ENCODE measurements at places on chromosomes 5 and 9. TPM values are rescaled to one million over a fixed set of nuclear protein-coding genes. Genes with fewer than 3 reads are reported as not detected.
A peak's percentile ranks its signal among the peaks of the same experiment; 100 is the strongest.

DNA sequence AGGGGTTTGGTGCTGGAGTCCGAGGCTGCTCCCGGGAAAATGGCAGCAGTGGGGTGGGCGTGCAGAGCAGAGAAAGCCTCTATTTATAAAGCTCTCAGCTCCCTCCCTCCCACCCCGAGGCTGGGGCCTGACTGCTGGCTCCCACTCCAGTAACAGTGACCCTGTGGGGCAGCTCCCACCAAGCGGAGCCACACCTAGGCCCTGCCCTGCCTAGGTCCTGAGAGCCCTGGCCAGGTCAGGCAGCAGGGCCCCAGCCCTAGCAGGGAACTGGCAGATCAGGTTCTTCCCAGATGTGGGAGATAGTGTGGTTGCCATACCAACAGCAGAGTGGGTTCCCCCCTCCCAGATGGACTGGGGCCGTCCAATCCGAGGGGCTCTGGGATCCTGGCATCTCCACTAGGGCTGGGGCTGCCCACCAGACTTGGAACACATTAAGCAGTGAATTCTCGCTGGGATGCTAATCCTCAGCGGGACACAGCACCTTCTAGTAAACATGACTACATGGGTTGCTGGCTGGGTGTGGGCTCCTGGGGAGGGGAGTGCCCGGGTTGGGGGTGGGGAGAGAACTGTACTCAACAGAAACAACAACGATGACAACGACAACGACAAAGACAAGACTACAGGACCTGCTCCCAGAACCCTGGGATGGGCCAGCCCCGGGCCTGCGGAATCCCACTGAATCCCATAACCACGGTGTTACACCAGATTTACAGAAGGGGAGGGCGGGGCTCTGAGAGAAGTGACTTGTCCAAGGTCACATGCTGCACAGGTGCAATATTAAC, 1.5 kb downstream of the SH3GLB2 start:
- peak overlapping the region; percentile 88 for H3K4me3 ChIP-seq
- H3K27me3 ChIP-seq = no peaks in the 10 kb centered on the region
- H3K4me1 ChIP-seq = peaks cover 23% of the 10 kb centered on the region
- H3K36me3 ChIP-seq = peaks cover 3% of the 10 kb centered on the region
- H3K27ac ChIP-seq = no peak overlapping the region

DNA sequence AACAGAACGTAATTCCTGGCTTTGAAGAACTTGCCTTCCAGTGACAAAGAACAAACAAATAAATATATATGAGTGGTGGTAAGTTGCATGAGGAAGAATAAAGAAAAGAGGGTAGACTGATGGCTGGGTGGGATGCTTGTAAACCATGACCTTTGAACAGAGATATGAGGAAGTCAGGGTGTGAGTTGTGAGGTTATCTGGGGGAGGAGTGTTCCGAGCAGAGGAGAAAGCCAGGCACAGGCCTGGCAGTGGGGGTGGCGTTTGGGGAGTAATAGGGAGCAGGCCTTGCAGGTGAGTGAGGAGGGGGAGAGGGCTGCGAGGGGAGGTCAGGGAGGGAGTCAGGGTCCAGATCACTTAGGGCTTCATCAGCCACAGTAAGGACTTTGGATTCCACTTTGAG, 213.4 kb downstream of the PTTG1 start:
- no peaks in the 10 kb centered on the region for H3K36me3 ChIP-seq
- H3K27me3 ChIP-seq = peaks cover 2% of the 10 kb centered on the region
- no peaks in the 10 kb centered on the region for H3K4me1 ChIP-seq
- H3K4me3 ChIP-seq = no peak overlapping the region

- no peak overlapping the region for H3K4me3 ChIP-seq
- H3K27me3 ChIP-seq = peaks cover 12% of the 10 kb centered on the region
- H3K36me3 ChIP-seq = no peaks in the 10 kb centered on the region
- peaks cover 21% of the 10 kb centered on the region for H3K4me1 ChIP-seq
Observed at GRCh38 chr5:136033234-136033633, 4.4 kb downstream of the TGFBI start.

- H3K4me1 ChIP-seq = no peaks in the 10 kb centered on the region
- H3K4me3 ChIP-seq = no peak overlapping the region
- no peaks in the 10 kb centered on the region for H3K36me3 ChIP-seq
- peak; percentile 56 for DNase-seq
Observed at GRCh38 chr9:37747271-37747753, 6.3 kb upstream of the TRMT10B start.

DNA sequence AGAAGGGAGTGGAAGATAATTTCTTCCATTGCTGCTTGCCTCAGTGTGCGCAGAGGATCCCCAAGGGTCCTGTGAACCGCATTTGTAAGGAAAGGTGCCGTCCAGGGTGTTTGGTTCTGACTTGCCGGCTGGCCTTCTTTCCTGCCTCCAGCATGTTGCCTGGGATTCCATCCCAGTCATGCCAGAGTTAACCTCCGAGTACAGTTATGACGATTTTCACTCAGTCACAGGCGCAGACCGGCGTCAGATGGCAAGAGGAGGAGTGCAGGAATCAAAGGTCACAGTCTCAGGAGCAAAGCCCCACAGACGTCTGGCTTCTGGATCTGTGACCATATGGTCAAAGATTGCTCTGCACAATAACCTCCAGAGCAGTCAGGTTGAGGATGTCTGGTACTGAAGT, 5.9 kb upstream of the GADD45G start:
- no peak overlapping the region for H3K4me3 ChIP-seq
- peaks cover 20% of the 10 kb centered on the region for H3K27me3 ChIP-seq

- H3K27ac ChIP-seq = no peak overlapping the region
- peaks cover 5% of the 10 kb centered on the region for H3K27me3 ChIP-seq
- no peak for DNase-seq
- H3K36me3 ChIP-seq = no peaks in the 10 kb centered on the region
Observed at GRCh38 chr9:107067739-107068416, 204.9 kb downstream of the ZNF462 start.

GRCh38 chr5:36073595-36074216, 7.0 kb upstream of the UGT3A2 start:
- H3K27me3 ChIP-seq = peaks cover 13% of the 10 kb centered on the region
- H3K27ac ChIP-seq = no peak overlapping the region
- peaks cover 8% of the 10 kb centered on the region for H3K4me1 ChIP-seq
- no peak for DNase-seq
- no peaks in the 10 kb centered on the region for H3K36me3 ChIP-seq

DNA sequence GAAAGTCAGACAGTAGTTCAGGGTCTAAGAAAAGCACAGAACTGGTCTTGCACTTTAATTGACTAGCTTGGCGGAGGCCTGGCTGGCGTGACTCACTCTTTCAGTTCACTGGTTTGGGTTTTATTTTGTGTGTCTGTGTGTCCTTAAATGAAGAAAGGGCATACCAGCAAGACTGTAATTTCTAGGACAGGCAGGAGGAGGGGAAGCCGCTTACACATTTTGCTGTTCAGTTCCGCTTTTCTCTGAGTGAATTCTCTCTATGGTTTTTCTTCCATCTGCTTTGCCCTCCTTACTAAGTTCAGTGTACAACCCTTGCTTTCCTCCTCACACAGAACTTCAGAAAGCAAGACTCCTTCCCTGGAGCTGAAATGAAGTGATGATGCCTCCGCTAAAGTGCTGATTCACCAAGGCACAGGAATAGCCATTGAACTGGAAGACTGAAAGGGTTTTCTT, 150.8 kb downstream of the MEF2C start:
- peaks cover 3% of the 10 kb centered on the region for H3K4me1 ChIP-seq
- no peak overlapping the region for H3K27ac ChIP-seq
- no peaks in the 10 kb centered on the region for H3K36me3 ChIP-seq
- no peak for DNase-seq

- H3K27me3 ChIP-seq = no peaks in the 10 kb centered on the region
- peaks cover 5% of the 10 kb centered on the region for H3K4me1 ChIP-seq
- no peak overlapping the region for H3K4me3 ChIP-seq
- DNase-seq = no peak
Observed at GRCh38 chr9:127755061-127756060, 20.3 kb upstream of the TOR2A start.

GRCh38 chr5:145778144-145778900, 56.8 kb downstream of the PRELID2 start:
- H3K4me1 ChIP-seq = no peaks in the 10 kb centered on the region
- H3K27me3 ChIP-seq = no peaks in the 10 kb centered on the region
- DNase-seq = no peak
- H3K36me3 ChIP-seq = no peaks in the 10 kb centered on the region
- no peak overlapping the region for H3K27ac ChIP-seq

FCN1 gene
- total RNA-seq = 2.3 TPM

DNA sequence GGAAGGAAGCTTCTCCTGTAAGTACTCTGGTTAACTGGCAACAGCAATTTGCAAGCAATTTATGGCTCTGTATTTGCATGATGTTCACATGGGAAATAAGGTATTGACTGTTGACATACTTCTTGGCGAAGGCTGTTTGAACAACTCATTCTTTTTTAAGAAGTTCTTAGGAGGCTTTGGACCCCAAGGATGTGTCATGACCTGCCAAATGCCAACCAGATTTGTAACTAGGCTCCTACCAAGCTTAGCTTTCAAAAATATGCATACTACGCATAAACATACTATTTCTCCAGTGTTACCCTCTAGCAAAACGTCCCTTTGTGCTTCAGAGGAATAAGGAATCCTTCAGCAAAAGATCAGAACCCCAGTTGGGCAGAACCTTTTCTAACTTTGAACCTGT, 165.2 kb upstream of the MSX2 start:
- H3K4me1 ChIP-seq = no peaks in the 10 kb centered on the region
- no peak overlapping the region for H3K4me3 ChIP-seq
- H3K36me3 ChIP-seq = no peaks in the 10 kb centered on the region
- no peak for DNase-seq
- no peak overlapping the region for H3K27ac ChIP-seq

- H3K4me3 ChIP-seq = no peak within 1 kb of the TSS
- peak; percentile 96 for DNase-seq
- peak within 1 kb of the TSS; percentile 96 for H3K27ac ChIP-seq
- peaks cover 9% of the 10 kb centered on the region for H3K36me3 ChIP-seq
- H3K4me1 ChIP-seq = peaks cover 25% of the 10 kb centered on the region
- H3K27me3 ChIP-seq = no peaks in the 10 kb centered on the region
Observed at GRCh38 chr9:85940832-85941621, at the start of gene NAA35. Gene NAA35, plus strand, starts transcription at chr9:85941146. Its CDS starts 1,014 bp downstream, at chr9:85942160.

DNA sequence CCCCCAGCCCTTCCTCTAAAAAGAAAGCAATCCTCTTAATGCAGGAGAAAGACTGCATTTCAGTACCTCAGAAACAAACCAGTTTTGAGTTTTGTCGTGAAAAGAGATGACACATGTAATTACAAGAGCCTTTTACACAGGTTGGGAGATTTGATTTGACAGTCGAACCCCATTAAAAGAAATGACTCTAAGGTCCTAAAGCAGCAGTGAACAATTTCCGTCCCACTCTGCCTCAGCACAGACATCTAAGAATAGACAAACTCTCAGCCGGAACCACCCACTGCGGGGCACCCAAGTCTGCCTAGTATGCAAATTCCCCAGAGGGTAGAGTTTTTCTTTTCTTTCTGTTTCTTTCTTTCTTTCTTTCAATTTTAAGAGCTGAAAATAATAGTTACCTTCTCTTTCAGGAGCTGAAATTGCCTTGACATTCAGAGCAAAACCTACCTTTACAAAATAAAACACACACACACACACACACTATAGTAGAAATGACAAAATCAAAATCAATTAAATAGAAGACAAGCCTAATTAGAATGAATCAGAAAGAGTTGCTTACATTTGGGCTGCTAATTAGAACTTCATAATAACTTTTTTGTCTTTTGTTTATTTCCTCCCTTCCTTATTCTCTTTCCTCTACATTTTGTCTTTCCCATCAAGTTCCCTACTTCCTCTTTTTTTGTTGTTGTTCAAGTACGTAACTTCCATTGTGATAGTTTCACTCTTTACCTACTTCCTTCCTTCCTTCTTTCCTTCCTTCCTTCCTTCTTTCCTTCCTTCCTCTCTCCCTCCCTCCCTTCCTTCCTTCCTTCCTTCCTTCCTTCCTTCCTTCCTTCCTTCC, 65.1 kb downstream of the BASP1 start:
- H3K27me3 ChIP-seq = no peaks in the 10 kb centered on the region
- no peak overlapping the region for H3K27ac ChIP-seq
- H3K4me3 ChIP-seq = no peak overlapping the region
- no peak for DNase-seq

GRCh38 chr5:78521455-78521854, 127.1 kb downstream of the LHFPL2 start:
- H3K27ac ChIP-seq = no peak overlapping the region
- DNase-seq = no peak
- no peaks in the 10 kb centered on the region for H3K36me3 ChIP-seq
- H3K4me3 ChIP-seq = no peak overlapping the region
- peaks cover 3% of the 10 kb centered on the region for H3K4me1 ChIP-seq

IDNK gene
- total RNA-seq = 8.3 TPM

DNA sequence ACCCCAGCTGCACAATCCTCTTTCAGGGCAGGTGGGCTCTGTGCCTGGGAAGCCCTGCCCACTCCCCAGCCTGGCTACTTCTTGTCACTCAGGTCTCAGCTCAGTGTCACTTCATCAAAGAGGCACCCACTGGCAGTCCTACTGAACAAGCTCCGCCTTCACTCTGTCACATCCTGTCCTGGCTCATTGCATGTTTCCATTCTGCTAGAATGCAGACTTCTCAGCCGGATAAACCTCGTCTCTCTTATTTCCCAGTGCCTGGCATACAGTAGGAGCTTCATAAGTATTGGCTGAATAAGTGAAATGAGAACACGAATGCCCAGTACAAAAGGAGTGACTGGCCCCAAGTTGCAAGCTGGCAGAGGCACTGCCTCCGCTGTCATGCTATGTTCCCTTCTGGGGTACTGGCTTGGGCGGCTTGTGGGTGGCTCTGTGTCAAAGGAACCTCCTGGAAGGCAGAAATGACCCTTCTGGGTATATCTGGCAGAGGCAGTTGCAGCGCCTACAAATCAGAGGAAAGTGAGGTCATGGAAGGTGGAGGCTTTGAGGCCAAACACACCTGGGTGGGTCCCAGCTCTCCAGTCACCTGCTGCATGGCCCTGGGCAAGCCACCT, 98.3 kb upstream of the PHYKPL start:
- DNase-seq = peak; percentile 43
- H3K4me1 ChIP-seq = peaks cover 6% of the 10 kb centered on the region
- H3K36me3 ChIP-seq = no peaks in the 10 kb centered on the region
- H3K4me3 ChIP-seq = peak overlapping the region; percentile 40
- peak overlapping the region; percentile 98 for H3K27ac ChIP-seq
- H3K27me3 ChIP-seq = peaks cover 2% of the 10 kb centered on the region

INSL4 gene
- total RNA-seq = not detected

GFRA3 gene
- total RNA-seq = not detected

DNA sequence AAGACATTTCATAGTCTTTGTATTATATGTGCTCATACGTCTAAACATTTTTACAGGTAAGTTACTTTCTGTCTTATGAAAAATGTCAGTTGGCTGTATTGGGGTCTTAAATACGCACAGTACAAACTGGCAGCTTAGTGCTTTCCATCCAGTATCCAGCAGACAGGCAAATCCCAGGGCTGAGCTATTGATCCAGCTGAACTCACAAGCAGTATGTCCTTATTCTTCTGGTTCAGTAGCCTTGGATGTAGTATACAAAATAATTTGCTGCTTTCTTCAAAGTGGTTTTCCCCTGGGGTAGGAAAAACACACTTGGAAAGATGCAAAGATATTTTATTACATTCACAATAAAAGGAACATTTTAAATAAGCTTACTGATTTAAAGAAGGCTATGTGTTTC, 617.2 kb downstream of the NR2F1-AS1 start:
- H3K4me3 ChIP-seq = no peak overlapping the region
- no peaks in the 10 kb centered on the region for H3K27me3 ChIP-seq
- H3K4me1 ChIP-seq = no peaks in the 10 kb centered on the region
- no peak for DNase-seq

GRCh38 chr9:105150991-105151685, 93.3 kb upstream of the SLC44A1 start:
- no peak for DNase-seq
- no peaks in the 10 kb centered on the region for H3K36me3 ChIP-seq
- peaks cover 4% of the 10 kb centered on the region for H3K27me3 ChIP-seq
- peaks cover 3% of the 10 kb centered on the region for H3K4me1 ChIP-seq
- no peak overlapping the region for H3K4me3 ChIP-seq

All from activated naive CD8-positive, alpha-beta T cell treated with anti-CD3 and anti-CD28 coated beads, Interleukin-2, amount 10 ng/mL, durations not matched to agents 7 days and 5 days (primary cell).